ENCODE measurements at places on chromosomes 11 and 22. TPM values are rescaled to one million over a fixed set of nuclear protein-coding genes. Genes with fewer than 3 reads are reported as not detected.
A peak's percentile ranks its signal among the peaks of the same experiment; 100 is the strongest.

DNA sequence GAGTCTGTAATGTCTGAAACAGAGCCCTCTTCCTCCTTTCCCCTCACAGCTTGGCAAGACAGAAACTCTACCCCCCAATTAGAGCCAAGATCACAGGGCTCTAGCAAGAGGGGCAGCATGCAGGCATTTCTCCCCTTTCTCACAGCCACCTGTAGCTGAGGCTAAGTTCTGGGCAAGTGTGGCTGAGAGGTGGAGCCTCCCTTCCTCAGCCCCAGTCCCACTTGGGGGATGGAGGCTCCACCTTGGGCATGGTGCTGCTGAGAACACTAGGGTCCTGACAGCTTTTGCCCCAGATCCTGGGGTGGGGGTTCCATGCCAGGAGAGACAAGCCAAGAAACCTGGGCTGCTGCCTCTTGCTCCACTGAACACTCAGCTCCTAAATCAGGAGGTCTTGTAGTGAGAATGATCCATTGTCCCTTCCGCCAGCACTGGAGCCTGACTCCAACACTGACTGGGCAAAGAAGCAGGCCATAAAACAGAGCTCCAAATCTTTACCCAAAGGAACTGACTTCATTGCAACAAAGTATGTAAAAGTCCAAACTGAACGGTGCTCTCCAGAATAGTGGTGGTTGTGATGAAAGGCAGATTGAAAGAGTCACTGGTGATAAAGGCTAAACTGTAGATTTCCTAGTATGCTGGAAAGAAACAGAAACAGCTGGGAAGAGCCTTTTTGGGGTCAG lies 25.6 kb downstream of the NARS2 start:
- no peak overlapping the region for H3K27ac ChIP-seq
- H3K36me3 ChIP-seq, result no peaks in the 10 kb centered on the region
- no peaks in the 10 kb centered on the region for H3K4me1 ChIP-seq
- no peak overlapping the region for H3K4me3 ChIP-seq

DNA sequence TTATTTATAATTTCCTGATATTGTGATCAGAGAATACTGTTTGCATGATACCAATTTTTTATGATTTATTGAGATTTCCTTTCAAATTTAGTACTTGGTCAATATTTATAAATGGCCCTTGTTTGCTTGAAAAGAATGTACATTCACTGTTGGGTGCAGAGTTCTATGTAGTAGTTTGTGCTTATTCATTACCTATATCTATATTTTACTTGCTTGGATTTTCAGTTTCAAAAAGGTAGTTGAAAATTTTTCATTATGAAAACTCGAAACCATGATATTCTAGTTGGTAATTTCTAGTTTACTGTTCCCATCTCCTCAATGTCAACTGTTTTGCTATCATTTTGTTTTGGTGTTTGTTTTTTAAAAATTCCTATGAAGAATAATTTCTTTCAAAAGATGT lies 155.7 kb downstream of the AASDHPPT start:
- no peaks in the 10 kb centered on the region for H3K36me3 ChIP-seq
- H3K4me3 ChIP-seq, result no peak overlapping the region
- no peak for DNase-seq

DNA sequence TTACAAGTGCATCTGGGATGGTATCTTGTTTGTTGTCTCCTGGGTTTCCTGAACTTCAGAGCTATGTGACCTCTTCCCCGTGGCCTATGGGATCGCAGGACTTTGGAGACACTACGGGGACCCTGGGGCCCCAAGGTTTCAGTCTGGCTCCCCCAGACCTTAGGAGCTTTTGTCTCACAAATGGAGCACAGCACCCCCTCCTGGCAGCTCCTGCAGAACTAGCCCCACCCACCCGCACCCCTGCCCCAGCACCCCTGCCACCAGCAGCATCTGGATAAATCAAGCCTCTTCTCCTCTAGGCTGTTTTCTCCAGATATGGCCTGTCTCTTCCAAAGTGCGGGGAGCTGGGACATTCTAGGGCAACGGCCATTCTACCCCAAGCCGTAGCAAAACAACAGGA lies 10.4 kb downstream of the RCOR2 start:
- DNase-seq, result no peak
- no peaks in the 10 kb centered on the region for H3K4me1 ChIP-seq
- H3K36me3 ChIP-seq, result peaks cover 15% of the 10 kb centered on the region
- no peak overlapping the region for H3K27ac ChIP-seq
- no peaks in the 10 kb centered on the region for H3K27me3 ChIP-seq
- H3K4me3 ChIP-seq, result no peak overlapping the region

GRCh38 chr22:22531770-22532546 lies 11.9 kb upstream of the ZNF280A start:
- no peaks in the 10 kb centered on the region for H3K4me1 ChIP-seq
- no peaks in the 10 kb centered on the region for H3K27me3 ChIP-seq
- H3K27ac ChIP-seq, result no peak overlapping the region
- no peaks in the 10 kb centered on the region for H3K36me3 ChIP-seq
- no peak for DNase-seq

- no peak overlapping the region for H3K27ac ChIP-seq
- peaks cover 43% of the 10 kb centered on the region for H3K27me3 ChIP-seq
- H3K36me3 ChIP-seq, result no peaks in the 10 kb centered on the region
- DNase-seq, result peak; percentile 19
These were observed 513.1 kb downstream of the MIAT start for GRCh38 chr22:27170491-27170890.

DNA sequence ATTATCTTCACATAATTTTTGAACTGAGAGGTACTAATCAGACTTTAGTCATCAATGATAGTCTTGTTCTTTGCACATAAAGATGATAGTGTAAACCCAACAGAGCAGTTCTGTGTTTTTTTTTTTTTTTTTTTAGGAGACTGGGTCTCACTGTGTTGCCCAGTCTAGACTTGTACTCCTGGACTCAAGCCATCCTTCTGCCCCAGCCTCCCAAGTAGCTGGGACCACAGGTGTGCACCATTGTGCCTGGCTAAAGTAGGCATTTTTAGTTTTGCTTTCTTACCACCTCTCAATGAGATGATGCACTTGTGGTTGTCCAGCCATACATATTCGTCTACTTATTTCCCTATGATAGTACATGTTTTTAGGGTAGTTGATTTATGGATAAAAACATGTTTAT lies 50.6 kb downstream of the MTMR3 start:
- H3K27ac ChIP-seq, result no peak overlapping the region
- no peak overlapping the region for H3K4me3 ChIP-seq
- H3K36me3 ChIP-seq, result no peaks in the 10 kb centered on the region
- H3K27me3 ChIP-seq, result no peaks in the 10 kb centered on the region

DNA sequence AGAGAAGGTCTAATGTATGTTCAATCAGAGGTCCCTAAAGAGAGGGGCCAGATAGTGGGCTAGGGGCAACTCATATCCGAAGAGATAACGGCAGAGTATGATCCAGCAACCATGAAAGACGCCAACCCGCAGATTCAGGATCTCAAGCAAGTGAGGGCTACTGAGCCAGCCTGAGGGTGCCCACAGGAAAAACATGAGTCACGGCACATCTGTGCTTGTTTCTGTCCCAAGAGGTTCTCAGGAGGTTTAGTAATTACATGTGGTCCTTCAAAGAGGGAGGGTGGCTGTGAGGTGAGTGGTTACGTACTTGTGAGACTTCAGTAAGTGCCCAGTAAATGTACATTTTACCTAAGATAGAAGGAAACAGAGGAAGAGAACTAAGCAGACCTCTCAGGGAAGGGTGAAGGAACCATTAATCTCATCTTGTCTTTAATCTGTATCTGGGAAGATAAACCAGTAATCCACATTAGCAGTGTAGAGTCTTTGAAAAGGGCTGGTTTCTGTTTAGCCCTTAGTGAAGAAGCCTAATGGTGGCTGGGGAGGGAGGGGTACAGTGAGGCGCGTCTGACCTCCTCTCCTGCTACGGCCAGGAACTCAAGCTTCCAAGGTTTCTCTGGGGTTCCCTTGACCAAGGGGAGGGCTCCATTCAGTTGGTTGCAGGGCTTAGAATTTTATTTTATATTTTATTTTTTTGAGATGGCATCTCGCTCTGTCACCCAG lies 10.2 kb downstream of the SIRT3 start:
- no peaks in the 10 kb centered on the region for H3K4me1 ChIP-seq
- no peak for DNase-seq
- H3K27me3 ChIP-seq, result no peaks in the 10 kb centered on the region
- no peak overlapping the region for H3K4me3 ChIP-seq
- no peak overlapping the region for H3K27ac ChIP-seq
- H3K36me3 ChIP-seq, result no peaks in the 10 kb centered on the region

GRCh38 chr11:57479911-57480310 lies 19.6 kb downstream of the RTN4RL2 start:
- no peaks in the 10 kb centered on the region for H3K36me3 ChIP-seq
- H3K27ac ChIP-seq, result no peak overlapping the region
- DNase-seq, result no peak

- no peaks in the 10 kb centered on the region for H3K4me1 ChIP-seq
- no peak overlapping the region for H3K4me3 ChIP-seq
- no peak overlapping the region for H3K27ac ChIP-seq
- no peaks in the 10 kb centered on the region for H3K36me3 ChIP-seq
- DNase-seq, result no peak
These were observed 44.8 kb downstream of the GAS2 start for GRCh38 chr11:22711071-22711770.

DNA sequence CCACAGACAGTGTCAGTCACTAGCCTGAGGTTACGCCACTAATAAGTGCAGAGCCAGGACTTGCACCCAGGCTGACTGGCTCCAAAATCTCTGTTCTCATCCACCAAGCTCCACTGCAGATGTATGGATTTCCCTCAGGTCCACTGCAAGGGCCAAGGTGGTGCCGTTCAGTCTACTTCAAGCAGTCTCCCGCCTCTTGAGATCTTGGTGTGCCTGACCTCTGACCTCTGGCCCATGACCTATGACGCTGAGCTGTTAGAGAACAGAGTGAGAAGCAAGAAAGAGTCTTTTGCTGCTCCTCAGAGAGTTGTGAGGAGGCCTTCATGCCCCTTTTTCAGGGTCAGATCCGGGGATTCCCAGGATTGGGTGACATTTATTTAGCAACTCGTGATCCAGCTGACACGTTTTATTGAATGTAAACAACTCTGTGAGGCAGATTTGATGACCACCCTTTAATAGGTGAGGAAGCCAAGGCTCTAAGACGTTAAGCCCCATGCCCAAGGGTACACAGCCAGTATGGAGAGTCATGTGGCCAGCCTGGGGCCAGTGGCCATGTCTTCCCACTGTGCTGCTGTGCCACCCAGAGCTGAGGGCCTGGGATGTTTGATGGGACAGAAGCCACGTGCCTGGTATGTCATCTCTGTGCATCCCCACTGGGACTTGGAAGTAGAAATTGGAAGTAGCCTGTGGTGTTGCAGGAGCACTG lies 25.2 kb downstream of the DCPS start:
- H3K4me1 ChIP-seq, result peaks cover 13% of the 10 kb centered on the region
- no peaks in the 10 kb centered on the region for H3K27me3 ChIP-seq
- H3K27ac ChIP-seq, result no peak overlapping the region
- DNase-seq, result no peak

DNA sequence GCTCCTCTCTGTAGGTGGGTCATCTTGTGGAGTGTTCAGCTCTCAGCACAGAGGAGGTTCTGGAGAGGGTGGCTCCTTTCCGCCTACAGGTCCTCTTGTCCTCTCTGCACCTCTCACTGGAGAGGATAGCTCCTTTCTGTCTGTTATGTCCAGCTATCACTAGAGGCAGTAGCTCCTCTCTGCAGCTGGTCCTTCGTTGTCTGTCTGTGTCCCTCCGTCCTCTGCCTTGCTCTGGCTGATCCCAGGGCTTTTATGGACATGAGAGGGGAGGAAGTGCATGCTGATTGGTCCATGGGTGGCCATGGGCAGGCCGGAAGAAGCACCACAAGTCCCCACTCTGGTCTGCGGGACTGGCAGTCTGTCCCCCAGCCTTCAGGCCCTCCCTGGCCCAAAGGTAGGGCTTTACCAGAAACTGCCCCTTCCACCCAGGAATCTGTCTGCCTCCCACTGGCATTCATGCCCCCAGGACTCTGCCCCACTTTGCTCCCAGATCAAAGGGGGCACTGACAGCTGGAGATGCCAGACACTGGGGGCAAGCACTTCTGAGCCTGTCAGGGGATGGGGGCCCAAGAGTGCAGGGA lies 38.6 kb upstream of the CALCB start:
- H3K4me1 ChIP-seq, result no peaks in the 10 kb centered on the region
- DNase-seq, result no peak
- H3K4me3 ChIP-seq, result no peak overlapping the region
- no peak overlapping the region for H3K27ac ChIP-seq

DNA sequence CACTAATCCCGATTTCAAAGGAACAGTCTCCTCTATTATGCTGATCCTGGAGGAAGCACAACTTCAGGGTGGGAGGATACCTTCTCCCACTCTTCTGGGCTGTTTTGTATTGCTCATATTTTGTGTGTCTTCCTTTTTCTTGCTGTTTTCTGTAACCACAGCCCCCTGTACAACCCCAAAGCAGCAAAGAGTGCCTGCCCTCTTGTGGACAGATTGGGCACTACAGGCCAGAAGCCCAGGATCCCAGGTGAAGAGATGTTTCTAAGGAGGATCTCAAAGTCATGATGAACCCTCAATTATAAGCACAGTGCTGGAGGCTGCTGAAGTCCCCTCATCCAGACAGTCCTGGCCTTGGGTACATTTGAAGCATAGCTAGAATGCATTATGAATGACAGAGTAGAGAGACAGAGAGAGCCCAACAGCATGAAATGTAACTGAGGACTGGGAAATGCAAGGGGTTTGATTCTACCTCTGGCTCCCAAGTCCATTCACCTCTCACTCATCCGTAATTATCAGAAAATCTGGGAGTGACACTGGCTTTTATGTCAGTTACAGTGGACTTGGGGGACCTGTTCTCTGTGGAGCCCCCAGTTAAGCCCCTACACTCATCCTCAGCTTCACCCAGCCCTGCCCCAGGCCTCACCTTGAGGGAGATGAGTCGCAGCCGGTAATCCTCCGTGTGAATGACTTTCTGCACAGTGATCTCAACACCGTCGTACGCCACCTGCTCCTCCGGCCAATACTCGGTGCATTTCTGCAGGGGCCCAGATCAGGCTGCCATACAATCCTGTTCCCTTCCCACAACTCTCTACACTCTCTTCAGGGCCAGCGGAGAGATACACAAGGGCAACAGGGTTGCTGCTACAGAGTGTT lies 6.2 kb upstream of the IGSF22 start:
- no peak overlapping the region for H3K27ac ChIP-seq
- no peaks in the 10 kb centered on the region for H3K4me1 ChIP-seq
- peak; percentile 58 for DNase-seq
- H3K36me3 ChIP-seq, result no peaks in the 10 kb centered on the region

DNA sequence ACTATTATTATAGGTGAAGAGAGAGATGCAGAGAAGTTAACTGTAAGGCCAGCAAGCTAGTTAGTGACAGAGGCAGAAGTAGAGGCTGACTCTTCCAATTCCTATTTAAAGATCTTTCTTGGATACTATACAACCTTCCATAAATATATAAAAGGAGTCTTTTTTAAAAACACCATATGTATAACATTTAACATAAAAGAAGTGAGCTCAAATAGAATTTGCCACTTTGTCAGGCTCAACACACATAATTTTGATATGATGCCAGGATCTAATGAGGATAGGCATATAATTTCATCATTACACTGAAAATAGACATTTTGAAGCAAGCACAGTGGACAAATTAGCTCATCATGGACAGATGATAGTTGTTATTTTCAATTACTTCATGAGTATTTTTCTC lies 64.1 kb upstream of the MPPED2 start:
- no peak overlapping the region for H3K4me3 ChIP-seq
- H3K4me1 ChIP-seq, result no peaks in the 10 kb centered on the region
- no peak overlapping the region for H3K27ac ChIP-seq
- H3K27me3 ChIP-seq, result no peaks in the 10 kb centered on the region
- H3K36me3 ChIP-seq, result no peaks in the 10 kb centered on the region

The MIAT gene
- 0.30 TPM for total RNA-seq

The CLDN5 gene
- 23.0 TPM for total RNA-seq

The NAALAD2 gene
- total RNA-seq, result 0.32 TPM

The PTPRCAP gene
- 1.0 TPM for total RNA-seq

The SAA2 gene
- 35.5 TPM for total RNA-seq

The TCN2 gene
- 5.5 TPM for total RNA-seq

The OR52E1 gene
- not detected for total RNA-seq
